Right ventricle myocardium superior (tissue), 1 donor: ENCODE measurements at places on chromosomes 2 and 18. TPM values are rescaled to one million over a fixed set of nuclear protein-coding genes. Genes with fewer than 3 reads are reported as not detected.

DNA sequence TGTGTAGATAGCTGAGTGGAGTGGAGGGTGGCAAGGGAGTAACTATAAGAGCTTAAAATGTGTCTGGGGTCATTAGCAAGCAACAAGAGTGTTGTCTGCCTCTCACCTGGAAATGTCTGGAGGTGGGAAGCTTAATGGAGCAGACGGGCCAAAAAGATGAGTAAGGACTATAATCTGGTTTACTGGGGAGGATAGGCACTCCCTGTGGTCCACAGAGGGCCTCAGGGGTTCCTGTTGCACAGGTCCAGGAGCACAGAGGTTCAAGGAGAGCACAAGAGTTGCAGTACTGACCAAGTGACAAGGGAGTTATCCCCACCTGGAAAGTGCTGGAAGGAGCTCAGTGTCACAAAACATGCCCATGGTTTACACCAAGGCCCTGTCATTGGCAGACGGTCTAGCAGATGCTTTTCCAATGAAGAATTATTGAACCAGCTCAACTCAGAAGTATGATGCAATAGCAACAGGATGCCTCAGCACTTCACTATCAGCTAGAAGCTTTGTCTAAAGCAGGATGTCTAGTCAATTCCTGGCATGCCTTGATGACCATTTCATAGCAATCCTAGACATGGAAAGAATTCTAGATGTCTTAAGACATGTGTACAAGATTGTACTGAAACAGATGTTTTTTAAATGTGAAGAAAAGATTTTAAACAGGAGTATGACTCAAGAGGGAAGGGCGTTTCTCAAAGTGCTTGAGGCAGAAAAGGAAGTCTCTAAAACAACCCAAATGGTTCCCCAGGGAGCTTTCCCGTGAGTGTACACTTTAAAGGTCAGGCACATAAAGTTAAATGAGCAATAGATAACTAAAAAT lies 62.9 kb upstream of the SERPINE2 start:
- DNase-seq, result no peak

GRCh38 chr2:216134958-216135541 lies 25.9 kb downstream of the XRCC5 start:
- DNase-seq, result no peak

DNA sequence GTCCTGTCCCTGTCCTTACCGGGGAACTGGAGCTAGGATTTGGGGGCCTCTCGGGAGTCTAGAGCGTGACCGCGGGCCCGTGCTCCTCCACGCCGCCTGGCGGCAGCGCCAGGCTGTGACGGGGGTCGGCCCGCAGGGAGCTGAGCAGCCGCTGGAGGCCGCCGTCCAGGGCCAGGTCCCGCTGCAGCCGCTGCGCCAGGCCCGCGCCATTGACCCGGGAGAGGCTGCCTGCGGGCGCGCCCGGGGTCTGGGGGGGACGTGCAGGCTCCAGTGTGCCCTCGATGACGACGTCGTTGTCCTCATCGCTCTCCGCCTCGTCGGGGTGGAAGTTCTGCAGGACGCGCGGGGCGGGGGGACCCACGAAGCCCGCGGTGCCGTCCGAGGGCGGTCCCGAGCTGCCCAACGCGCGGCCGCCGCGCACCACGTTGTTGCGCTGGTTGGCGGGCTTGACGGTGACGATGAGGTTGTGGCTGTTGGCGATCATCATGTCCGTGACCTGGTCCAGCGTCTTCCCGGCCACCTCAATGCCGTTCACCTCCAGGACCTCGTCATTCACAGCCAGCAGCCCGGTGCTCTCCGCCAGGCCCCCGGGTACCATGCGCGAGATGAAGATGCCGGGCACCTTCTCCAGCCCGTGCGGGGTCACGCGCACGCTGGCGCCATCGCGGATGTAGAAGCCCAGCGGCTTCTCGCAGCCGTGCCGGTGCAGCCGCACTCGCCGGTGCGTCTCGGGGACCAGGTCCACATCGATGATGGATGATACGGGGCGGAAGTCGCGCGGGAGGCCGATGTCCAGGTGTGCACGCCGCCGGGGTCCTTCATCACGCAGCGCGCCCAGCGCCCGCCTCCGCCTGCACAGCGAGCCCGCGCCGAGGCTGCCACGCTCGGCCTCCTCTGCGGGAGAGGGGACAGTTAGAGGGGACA lies 50.9 kb downstream of the ADNP2 start:
- peak; percentile 61 for DNase-seq

DNA sequence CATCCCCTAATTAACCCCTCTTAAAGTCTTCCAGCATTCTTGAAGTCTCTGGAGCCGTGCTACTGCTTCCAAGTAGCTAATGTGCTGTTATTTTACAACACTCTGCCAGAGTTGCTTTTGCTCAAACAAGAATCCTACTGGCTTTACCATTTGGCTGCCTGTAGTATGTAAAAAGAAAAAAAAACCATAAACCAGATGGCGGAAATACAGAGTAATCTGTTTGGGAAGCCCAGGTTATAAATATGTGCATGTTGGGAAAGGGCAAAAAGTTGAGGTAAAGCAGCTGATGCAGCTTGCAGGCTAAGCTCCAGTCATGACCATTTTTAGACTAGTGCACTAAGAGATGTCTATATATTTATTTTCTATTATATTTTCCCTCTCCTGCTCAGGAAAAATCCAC lies 313.2 kb upstream of the ETAA1 start:
- DNase-seq, result no peak

The CERKL gene
- not detected for total RNA-seq
